ENCODE measurements at places on chromosomes 6 and 20. TPM values are rescaled to one million over a fixed set of nuclear protein-coding genes. Genes with fewer than 3 reads are reported as not detected.

TFAP2B gene
- total RNA-seq = 0.21 TPM

HLA-DQA1 gene
- not detected for total RNA-seq

OR2J3 gene
- not detected for total RNA-seq

GRM1 gene
- total RNA-seq = not detected

MYBL2 gene
- 1.8 TPM for total RNA-seq

HSD17B8 gene
- 8.9 TPM for total RNA-seq

DEF6 gene
- 40.2 TPM for total RNA-seq

SEMG1 gene
- not detected for total RNA-seq

EYS gene
- total RNA-seq = under 0.01 TPM

LHFPL5 gene
- not detected for total RNA-seq

COL10A1 gene
- total RNA-seq = not detected

OR2H1 gene
- not detected for total RNA-seq

SLC13A3 gene
- total RNA-seq = 5.3 TPM

ZBP1 gene
- total RNA-seq = not detected

RIN2 gene
- 42.2 TPM for total RNA-seq

RBM24 gene
- 0.49 TPM for total RNA-seq

C6orf163 gene
- 1.4 TPM for total RNA-seq

GHRH gene
- not detected for total RNA-seq

C6orf58 gene
- total RNA-seq = not detected

CARMIL1 gene
- 34.7 TPM for total RNA-seq

BFSP1 gene
- total RNA-seq = 3.2 TPM

RHAG gene
- total RNA-seq = not detected

SYS1 gene
- 18.8 TPM for total RNA-seq

Measured in mammary epithelial cell (primary cell).